ENCODE measurements at places on chromosomes 6 and 20. TPM values are rescaled to one million over a fixed set of nuclear protein-coding genes. Genes with fewer than 3 reads are reported as not detected.

GRCh38 chr6:47532981-47533585, 55.5 kb downstream of the CD2AP start:
- no peak overlapping the region for H3K4me3 ChIP-seq
- H3K27ac ChIP-seq = no peak overlapping the region
- H3K27me3 ChIP-seq = no peaks in the 10 kb centered on the region
- no peak for DNase-seq

DNA sequence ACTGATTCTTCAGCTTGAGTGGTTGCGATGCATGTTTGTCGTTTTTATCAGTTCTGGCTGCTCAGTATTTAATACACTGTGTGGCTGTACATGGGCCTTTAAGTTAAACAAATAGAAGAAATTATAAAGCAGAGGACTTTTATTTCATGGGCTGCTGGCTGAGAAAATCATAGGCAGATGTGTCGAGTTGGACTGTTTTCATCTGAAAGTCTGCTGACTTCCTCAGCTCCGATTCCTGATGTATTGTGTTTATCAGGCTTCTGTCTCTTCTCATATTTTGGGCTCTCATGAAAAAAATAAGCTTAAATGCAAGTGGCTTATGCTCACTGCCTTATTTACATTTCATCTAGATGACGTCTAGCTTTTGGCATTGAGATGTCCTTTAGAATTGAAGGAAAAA, 129.5 kb upstream of the GGTLC1 start:
- H3K27me3 ChIP-seq = no peaks in the 10 kb centered on the region
- H3K4me3 ChIP-seq = no peak overlapping the region
- peaks cover 12% of the 10 kb centered on the region for H3K4me1 ChIP-seq
- H3K36me3 ChIP-seq = no peaks in the 10 kb centered on the region

DNA sequence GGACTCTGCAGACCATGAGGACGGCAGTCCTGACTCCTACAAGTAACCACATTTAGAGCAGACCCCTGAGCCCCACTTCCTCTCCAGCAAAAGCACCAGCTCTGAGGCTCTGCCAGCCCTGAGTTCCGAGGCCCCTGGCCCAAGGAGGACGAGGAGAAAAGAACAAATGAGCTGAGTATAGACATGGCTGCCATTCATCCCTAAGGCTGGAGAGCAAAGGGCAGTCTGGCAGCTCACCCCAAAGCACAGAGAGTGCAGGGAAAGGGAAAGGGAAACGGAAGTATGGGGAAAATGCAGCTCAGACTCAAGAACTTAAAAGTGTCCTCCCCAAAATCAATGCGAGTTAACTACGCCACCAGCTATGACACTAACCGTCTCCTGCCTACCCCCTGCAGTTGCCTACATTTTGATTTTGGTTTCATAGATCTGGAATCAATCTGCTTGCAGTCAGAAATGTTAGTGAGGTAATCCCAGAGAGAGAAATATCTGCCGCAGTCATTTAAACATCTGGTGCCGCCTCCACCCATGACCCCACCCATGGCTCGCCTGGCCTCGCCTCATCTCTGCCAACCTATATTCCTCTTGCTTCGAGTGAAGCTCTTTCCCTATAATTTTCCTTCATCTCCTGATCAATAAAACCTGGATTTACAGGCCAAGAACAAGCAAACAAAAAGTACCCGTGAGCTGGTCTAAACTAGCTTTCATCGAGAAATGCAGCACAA, 49.6 kb upstream of the AFDN start:
- H3K27ac ChIP-seq = no peak overlapping the region
- no peak for DNase-seq
- H3K4me3 ChIP-seq = no peak overlapping the region
- H3K4me1 ChIP-seq = no peaks in the 10 kb centered on the region

Gene OR2H2
- total RNA-seq = not detected
